ENCODE measurements at places on chromosomes 7 and 10.

- DNase-seq, result no peak
Measured at GRCh38 chr7:117114272-117114671, 161.0 kb downstream of the ST7 start.

DNA sequence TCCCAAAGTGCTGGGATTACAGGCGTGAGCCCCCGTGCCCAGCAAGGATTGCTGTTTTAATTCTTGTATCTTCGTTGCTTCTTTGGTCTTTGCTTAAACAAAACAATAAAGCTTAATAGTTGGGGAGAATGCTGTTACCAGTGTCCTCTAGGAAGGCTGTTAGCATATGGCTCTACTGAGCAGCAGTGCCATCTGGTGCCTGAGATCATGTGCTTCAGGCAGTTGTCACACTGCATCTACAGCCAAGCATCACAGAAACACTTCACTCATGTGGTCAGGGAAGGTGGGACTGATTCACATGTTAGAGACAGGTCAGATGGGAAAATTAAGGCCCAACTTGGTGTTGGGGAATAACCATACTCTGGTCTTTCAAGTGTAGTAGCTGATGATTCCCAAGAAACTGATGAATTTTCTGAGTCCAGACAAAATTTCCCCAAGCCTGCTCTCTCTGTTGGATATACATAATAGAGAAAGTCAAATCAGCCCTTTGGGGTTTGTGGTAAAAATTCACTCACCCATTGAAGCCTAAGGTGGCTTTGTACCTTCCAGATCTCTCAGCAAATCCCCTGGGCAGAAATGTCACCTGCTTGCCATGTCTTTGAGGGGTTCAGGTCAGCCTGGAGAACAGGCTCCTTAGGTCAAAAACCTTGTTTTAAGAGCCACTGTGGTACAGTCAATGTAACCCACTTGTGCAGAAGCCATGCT lies 28.4 kb downstream of the UBE2D4 start:
- DNase-seq, result peak; percentile 28

GRCh38 chr10:69906425-69906824 lies 104.7 kb downstream of the COL13A1 start:
- no peak for DNase-seq

DNA sequence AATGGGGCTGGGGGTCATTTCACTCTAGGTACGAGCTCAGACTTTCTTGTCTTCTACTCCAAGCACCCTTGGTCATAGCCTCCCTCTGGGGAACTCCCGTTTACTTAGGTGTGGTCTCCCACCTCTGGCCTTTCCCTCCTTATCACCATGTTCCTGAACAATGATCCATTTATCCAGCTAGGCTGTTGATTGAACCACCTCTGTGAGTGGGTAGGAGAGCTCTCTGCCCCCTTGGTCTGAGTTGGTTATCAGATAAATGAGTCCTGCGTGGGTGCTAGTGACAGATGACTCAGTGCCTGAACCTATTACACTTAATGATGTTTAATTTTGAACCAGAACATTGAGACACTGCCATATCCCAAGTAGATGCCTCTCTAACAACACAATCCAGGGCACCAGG lies 9.4 kb downstream of the BLNK start:
- DNase-seq, result no peak

GRCh38 chr10:34184939-34185386 lies 630.1 kb downstream of the PARD3 start:
- no peak for DNase-seq

GRCh38 chr10:53166325-53166724 lies 393.7 kb upstream of the MBL2 start:
- no peak for DNase-seq

- DNase-seq, result no peak
Measured at GRCh38 chr7:127154958-127155357, 97.8 kb downstream of the GRM8 start.
